ENCODE measurements at places on chromosomes 5 and 9. TPM values are rescaled to one million over a fixed set of nuclear protein-coding genes. Genes with fewer than 3 reads are reported as not detected.

The CDH9 gene
- total RNA-seq = not detected

The FCN2 gene
- total RNA-seq = not detected

The ABCA1 gene
- 4.4 TPM for total RNA-seq

The WNT8A gene
- not detected for total RNA-seq

The DND1 gene
- total RNA-seq = 6.4 TPM

The KIF4B gene
- total RNA-seq = not detected

The TNFSF8 gene
- 42.9 TPM for total RNA-seq

The UTP15 gene
- 21.6 TPM for total RNA-seq

The SLCO6A1 gene
- not detected for total RNA-seq

The TTC23L gene
- total RNA-seq = 0.64 TPM

The ALDH1B1 gene
- 5.2 TPM for total RNA-seq

The CTXN3 gene
- not detected for total RNA-seq

The SEPTIN8 gene
- total RNA-seq = 12.0 TPM

The LCN15 gene
- not detected for total RNA-seq

The PITX1 gene
- total RNA-seq = 0.38 TPM

The PWWP2A gene
- total RNA-seq = 25.1 TPM

The S100Z gene
- total RNA-seq = 0.50 TPM

The TUSC1 gene
- total RNA-seq = 0.23 TPM

The CD180 gene
- total RNA-seq = 0.16 TPM

The STRBP gene
- total RNA-seq = 20.0 TPM

The SPZ1 gene
- not detected for total RNA-seq

The PLAC8L1 gene
- total RNA-seq = 0.43 TPM

The LPCAT1 gene
- total RNA-seq = 54.3 TPM

The RGS3 gene
- 15.9 TPM for total RNA-seq

The NKD2 gene
- total RNA-seq = 0.18 TPM

The DMRT1 gene
- total RNA-seq = not detected

The SHISAL2B gene
- total RNA-seq = not detected

The LHFPL2 gene
- 0.19 TPM for total RNA-seq

The SHOC1 gene
- total RNA-seq = not detected

The TAF11L5 gene
- not detected for total RNA-seq

The LYSMD3 gene
- 22.4 TPM for total RNA-seq

The RXRA gene
- total RNA-seq = 17.7 TPM

The SLC6A19 gene
- not detected for total RNA-seq

The PFN3 gene
- total RNA-seq = not detected

The RASEF gene
- total RNA-seq = not detected

The GNE gene
- 13.4 TPM for total RNA-seq

The SLC46A2 gene
- not detected for total RNA-seq

The ZNF483 gene
- total RNA-seq = 16.5 TPM

The PRRX2 gene
- not detected for total RNA-seq

The HRCT1 gene
- total RNA-seq = not detected

The JAK2 gene
- total RNA-seq = 16.2 TPM

The SLC36A3 gene
- total RNA-seq = not detected

The MYORG gene
- total RNA-seq = 0.83 TPM

The CCL28 gene
- total RNA-seq = 18.1 TPM

The GABRA6 gene
- total RNA-seq = not detected

The WDR5 gene
- total RNA-seq = 35.4 TPM

The ARL14EPL gene
- total RNA-seq = not detected

The CD14 gene
- 1.8 TPM for total RNA-seq

The LRRTM2 gene
- 0.10 TPM for total RNA-seq

The BTNL8 gene
- not detected for total RNA-seq
